ENCODE measurements at places on chromosomes 5 and 9.

DNA sequence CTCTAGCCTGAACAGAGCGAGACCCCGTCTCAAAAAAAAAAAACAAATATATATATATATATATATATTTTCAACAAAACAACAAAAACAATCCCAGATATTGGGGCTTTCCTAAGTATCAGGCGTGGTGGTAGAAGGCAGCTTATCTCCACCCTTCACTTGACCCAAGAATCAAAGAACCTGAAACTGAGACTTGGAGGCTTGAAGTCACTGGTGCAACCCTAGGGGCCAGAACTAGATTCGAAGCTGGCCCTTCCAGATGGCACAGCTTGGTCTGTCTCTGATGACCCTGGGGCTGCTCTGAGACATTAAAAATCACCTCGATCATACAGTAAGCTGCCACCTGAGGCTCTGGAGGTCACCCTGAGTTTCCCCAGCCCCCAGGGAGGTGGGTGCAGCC, 1.3 kb upstream of the KCNMB1 start:
- no peak for DNase-seq

- no peak for DNase-seq
Measured at GRCh38 chr5:95615164-95615467, 4.8 kb upstream of the GPR150 start.

DNA sequence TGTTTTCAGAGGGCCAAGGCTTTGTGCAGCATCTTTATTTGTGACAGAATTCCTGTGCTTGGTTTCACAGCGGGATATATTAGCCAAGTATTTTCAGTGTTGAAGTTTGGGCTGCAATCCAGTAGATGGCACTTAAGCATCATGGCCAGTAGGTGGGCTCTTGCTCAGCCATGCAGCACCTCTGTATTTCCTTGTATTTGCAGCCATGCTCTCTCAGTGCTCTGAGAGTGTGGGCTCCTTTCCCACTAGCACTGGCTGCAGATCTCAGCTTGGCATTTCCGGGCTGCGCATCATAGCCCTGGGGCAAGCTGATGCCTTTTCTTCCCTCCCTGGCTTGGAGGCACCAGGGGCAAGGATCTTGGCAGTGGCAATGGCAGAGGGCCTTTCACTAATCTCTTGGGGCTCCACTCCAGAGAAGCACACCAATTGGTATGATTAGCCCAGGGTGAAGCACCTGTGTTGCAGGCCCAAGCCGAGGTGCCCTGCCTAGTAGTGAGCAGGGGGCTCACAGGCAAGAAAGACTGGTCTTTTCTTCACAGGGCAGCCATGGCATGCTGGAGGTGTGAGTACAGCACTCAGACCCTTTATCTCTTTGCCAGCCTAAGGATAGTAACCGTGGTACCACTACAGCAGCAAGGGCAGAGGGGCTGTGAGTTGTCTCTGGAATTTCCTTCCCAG, 48.3 kb downstream of the SLCO6A1 start:
- no peak for DNase-seq

- no peak for DNase-seq
Measured at GRCh38 chr5:55711507-55712022, 559 bp downstream of the SLC38A9 start.

DNA sequence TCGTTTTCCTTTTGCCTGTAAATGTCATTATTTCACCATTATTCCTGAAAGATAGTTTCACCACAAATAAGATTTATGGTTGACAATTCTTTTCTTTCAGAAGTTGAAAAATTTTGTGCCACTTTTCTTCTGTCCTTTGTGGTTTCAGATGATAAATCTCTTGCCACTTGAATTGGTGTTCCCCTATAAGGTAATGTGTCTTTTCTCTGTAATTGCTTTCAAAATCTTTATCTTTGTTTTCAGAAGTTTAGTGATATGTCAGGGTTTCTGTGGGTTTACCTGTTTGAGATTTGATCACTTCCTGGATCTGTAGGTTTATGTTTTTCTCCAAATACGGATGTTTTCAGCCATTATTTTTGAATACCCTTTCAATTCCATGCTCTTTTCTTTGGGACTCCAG, 14.6 kb downstream of the RASA1 start:
- no peak for DNase-seq

DNA sequence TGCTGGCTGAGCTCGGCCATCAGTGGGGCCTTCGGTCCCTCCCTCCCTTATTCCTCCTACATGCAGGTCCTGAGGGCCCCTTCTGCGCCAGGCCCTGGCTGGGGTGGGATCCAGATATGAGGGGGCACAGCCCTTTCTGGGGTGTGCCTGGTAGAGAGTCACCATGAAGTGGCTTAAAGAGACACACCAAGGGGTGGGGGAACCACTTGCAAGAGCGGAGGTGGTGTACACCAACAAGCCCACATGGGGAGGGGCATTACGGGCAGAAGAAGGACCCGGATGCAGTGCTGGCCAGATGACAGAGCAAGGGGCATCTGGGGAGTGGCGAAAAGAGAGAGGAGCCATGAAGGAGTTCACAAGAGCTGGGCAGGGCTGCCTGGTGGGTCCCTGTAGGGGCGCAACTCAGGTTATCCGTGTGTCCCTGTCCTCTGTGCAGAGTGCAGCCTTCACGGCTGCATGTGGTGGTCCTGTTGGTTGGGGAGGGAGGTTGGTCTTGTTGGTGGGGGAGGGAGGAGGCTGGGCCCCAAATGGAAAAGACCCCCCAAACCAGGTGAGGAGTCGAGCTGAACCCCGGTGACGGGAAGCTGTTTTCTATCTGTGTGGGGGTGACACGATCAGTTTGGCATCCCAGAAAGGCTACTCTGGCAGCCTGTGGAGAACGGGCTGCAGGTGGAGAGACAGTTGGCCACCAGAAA, 158.1 kb downstream of the DAB2IP start:
- DNase-seq = no peak

- no peak for DNase-seq
Measured at GRCh38 chr5:39995990-39996389, 571.2 kb upstream of the DAB2 start.

GRCh38 chr5:670396-671270, 22.5 kb downstream of the TPPP start:
- no peak for DNase-seq

- no peak for DNase-seq
Measured at GRCh38 chr5:141839015-141839513, 39.1 kb downstream of the PCDH1 start.

GRCh38 chr5:56529666-56530430, 285.5 kb upstream of the MAP3K1 start:
- no peak for DNase-seq

DNA sequence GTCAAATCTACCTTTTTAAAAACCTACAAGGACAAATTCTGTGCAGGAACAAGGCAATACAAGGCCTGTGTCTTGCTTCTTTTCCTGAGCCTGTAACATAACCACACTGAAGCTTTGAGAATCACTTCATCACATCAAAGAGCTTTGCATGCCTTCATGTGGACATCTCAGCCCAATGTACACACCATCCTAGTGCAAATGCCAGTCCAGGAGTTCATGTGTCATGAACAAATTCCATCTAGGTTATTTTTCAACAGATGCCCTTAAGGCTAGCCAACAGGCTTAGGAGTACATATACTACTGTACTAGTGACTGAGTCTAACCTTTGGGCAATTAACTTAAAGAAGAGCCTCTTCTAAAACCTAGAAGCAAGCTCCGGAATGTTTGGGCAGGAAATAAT, 106.4 kb downstream of the CDH10 start:
- DNase-seq = no peak

GRCh38 chr5:36070687-36071571, 4.2 kb upstream of the UGT3A2 start:
- no peak for DNase-seq

- DNase-seq = no peak
Measured at GRCh38 chr9:26346942-26347477, 545.6 kb downstream of the CAAP1 start.

DNA sequence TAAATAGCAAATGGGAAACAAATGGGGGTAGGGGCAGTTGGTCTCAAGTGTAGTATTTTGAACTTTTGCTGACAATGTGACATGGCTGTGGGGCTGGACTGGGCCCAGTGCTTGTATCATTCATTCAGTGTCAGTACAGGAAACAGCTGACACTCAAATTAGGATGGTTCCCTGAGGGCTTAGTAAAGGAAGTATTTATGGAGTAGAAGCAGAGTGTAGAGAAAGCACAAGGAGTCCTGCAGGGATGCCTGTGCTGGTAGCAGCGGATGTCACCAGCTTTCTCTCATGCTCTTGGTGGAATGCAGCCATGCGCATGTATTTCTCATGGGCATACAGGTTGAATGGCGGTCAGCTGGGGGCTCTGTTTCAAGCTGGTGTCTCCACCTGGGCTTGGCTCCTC, 72.9 kb upstream of the SLC44A1 start:
- DNase-seq = no peak

DNA sequence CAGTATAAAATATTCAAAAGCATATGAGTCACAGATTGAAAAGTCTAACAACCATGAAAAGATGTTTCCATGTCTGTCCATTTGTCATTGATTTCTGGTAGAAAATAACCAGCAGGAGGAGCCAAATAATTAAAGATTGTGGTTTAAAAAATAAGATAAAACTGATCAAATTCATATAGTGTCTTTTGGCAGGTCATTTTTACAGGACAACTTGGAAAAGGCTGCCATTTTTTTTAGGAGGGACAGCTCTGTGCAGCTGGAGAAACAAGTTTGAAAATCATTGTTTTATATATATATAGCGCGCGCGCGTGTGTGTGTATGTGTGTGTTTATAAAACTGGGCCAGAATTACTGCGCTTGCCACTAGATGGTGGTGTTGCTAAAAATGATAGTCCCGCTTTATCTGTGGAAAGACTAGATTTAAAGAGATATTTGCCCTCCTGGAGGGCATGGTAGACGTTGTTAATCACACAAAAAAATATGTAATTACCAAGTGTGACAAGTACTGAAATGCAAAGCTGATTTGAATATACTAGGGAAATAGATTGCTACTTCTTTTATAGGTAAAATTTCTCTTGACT, 1.3 kb upstream of the TRMO start:
- DNase-seq = peak; percentile 52

GRCh38 chr9:96214635-96215034, 87.3 kb downstream of the HSD17B3 start:
- no peak for DNase-seq

- no peak for DNase-seq
Measured at GRCh38 chr9:129392093-129392541, 214.1 kb upstream of the IER5L start.

DNA sequence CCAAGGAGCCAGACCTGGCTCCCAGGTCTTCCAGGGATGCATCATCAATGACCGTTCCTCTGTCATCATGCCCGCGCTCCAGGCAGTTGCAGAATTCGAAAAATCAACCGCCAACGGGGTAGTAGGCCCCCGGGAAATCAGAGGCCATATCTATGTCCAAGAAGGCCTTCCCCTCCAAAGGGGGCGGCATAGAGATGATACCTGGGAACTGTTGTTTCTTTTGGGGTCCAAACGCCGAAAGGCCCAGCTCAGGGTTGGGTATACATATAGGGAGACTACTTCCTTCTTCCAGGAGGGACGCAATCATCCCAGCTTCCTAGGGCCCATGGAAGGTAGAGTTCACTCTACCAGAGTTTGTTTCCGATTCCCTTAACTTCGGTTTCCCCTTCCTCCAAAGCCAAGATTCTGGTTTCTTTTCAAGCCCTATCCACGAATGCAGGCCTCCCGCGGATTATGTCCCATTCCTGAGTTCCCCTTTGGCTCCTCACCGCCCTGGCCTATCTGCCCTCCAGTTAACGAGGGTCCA, 754 bp downstream of the DCAF12 start:
- DNase-seq = no peak

DNA sequence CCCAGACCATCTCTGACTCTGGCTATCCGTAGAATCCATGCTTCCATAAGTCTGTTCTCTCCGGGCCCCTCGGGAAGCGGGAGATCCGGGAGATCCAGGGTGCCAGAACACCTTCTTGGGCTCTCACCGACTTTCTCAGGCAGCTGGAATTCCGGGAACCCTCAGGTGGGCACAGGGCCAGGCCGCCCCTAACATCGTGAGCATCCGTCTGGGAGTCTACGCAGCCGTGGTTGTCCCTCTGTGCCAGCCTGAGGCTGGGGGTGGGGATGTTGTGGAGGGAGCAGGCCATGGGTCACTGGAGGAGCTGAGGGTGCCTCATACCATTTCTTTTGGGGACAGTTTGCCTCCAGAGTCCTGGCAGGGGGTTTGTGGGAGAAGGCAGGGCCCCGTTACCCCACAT, 92.3 kb upstream of the COL5A1 start:
- DNase-seq = no peak

DNA sequence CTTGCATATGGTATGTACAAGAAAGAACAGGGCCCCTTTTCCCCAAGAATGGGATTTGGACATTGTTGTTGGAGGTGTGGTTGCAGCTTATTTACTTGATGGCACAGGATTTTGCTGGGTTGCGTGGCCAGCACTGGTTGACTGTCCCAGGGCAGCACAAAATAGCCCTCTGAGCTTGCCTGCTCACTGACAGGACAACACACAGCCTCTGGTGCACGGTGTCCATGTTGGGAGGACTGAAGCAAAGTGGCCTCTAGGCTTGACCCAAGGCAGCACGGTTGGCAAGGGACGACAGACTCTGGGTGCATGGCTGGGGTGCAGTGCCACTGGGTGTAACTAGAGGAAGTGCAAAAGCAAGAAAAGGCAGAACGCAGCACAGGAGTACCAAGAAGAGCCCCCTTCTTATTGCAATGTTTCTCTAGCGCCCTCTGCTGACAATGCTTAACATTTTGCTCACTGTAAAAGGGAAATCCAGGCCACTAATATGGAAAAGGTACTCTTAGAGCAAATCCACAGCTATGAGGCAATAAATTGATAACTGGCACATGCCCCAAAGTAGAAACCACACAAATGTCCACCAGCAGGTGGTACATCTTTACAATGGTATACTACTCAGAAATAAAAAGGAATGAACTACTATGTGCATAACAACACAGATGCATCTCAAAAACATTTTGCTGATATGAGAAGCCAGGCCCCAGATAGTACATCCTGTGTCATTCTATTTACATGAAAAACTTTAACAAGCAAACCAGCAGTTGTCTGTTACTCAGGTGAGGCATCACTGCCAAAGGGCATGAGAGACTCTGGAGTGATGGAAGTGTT, 47.4 kb upstream of the BARX1 start:
- DNase-seq = no peak

DNA sequence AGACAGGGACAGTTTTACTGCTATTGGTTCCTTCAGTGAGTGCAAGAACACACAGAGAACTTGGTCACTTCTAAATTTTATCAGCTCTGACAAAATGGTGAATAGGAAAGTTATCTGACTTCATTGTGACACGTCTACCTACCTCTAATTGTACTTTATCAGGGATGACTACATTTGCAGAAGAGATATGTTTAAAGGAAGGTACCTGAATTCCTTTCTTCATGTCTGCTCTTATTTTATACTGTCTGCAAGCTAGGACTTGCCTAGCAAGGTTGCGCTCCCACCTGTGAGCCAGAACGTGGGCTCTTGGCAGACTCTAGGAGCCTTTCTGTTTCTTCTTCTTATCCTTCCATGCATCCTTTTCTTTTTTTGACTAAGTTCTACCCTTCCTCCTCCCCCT, 1.6 kb downstream of the SLC27A6 start:
- DNase-seq = no peak

- no peak for DNase-seq
Measured at GRCh38 chr5:17222664-17223063, 5.2 kb downstream of the BASP1 start.

DNA sequence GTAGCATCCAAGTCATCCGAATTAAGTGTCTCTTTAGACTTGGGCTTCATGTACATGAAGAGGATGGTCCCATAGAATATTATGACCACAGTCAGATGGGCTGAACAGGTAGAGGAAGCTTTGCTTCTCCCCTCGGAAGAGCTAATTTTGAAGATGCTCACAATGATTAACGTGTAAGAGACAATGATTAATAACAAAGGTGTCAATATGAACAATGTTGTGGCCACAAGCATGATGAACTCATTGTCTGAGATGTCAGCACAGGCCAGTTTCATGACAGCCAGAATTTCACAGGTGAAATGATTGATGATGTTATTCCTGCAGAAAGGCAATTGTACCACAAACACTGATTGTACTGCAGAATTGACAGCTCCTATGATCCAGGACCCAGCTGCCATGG, 626 bp downstream of the OR13C2 start:
- no peak for DNase-seq

Measured in stimulated activated CD4-positive, alpha-beta T cell treated with anti-CD3 and anti-CD28 coated beads, TNF-alpha, amount 100 ng/mL, for 4 hours (primary cell).